ENCODE measurements at places on chromosomes 16 and 17. TPM values are rescaled to one million over a fixed set of nuclear protein-coding genes. Genes with fewer than 3 reads are reported as not detected.

DNA sequence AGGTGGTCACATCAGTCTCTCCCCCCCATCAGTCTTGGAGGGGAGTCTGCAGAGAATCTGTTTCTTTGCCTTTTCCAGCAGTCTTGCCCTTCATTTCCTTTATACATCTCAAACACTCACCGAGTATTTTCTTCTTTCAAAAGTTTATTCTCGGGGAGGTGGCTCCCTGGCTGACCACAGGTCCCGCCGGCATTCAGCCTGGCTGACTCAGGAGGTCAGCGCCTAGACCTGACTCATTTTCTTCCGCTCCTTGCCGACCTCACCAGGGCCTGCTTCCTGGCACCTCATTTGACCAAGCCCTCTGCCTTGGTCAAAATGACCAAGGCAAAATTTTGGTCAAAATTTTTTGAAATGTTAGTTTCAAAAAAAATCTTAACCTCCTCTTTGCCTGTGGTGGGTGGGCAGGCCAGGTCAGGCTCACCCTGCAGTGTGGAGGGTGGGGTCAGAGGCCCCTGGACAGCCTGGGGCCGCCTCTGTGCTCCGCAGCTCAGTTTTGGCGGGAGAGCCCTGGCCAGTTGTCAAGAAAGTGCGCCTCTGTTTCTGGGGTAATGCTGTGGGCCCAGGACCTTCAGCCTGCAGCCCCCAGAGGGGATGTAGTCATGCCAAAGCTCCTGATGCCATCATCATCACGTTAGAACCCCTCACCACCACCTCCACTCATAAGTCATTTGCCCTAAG, 165.6 kb downstream of the SPECC1 start:
- DNase-seq, result no peak

DNA sequence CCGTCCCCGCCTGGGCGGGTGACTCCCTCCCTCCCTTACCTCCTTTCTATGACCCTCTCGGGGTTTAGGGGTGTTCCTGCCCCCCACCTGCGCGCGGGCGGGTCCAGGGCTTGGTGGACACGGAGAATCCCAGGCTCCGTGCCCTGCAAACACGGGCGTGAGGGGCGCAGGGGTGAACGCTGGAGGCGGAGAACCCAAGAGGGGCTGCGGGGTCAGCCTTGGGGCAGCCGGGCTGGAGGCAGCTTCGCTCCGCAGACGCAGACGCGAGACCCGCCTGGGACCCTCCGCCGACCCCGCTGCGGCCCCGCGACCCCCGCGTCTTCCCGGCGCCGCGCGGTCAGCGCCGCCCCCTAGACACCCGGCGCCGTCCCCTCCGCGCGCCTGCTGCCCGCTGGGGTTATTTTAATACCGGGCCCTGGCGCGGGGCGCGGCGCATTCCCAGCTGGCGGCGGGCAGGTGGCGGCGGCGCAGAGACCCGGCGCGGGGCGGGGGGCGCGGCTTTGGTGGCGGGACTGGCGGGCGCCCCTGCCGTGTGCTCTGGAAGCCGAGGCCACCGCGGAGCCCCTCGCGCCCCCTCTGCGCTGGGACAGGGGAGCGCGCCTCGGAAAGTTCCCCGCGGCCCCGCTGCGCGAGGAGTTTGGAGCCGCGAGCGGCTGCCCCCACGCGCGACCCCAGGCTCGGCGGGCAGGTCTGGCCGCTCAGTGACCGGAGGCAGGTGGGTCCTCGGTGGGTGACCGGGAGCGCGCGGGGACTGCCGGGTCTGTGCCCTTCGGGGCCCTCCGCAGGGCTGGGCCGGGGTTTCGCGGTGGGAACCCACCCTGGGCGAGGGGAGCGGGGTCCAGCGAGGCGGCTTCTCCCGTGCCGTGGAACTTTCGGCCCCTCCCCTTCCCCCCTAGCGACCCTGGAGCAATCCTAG, at the start of gene UTS2R:
UTS2R (plus strand) TSS at position 433 of the 916 bp plus-strand sequence. CDS start 2,560 bp downstream, outside the sequence.
- peak; percentile 26 for DNase-seq

GRCh38 chr17:17603178-17603894, 11.8 kb upstream of the PEMT start:
- DNase-seq, result no peak

DNA sequence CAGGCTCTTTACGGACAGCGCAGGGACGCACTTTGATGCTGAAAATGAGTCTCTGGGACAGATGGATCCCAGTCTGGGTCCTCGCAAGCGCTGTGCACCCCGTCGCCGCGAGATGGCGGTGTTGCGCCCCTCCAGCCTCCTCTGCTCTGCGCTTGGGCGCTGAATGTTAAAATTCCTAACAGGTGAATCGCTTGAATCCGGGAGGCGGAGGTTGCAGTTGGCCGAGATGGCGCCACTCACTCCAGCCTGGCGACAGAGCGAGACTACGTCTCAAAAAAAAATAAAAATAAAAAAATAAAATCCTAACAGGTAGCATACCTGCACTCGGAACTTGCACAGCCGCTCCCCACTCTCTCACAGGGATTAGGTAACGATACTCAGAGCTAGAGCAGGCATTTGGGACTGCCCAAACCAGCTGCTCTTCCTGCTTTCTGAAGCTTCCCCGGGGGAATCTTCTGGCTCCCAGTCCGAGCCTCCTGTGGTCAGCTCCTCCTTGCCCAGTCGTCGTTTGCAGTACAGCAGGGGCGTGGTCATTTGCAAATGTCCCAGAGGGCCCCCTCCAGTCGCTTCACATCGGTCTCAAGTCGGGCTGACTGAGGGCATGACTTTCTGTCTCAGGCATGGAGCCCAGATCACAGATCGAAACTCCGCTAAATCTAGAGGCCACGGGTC, 26.2 kb upstream of the OSGIN1 start:
- DNase-seq, result peak; percentile 81

- DNase-seq, result peak; percentile 31
Observed at GRCh38 chr17:82929676-82930042, 89.8 kb upstream of the ZNF750 start.

DNA sequence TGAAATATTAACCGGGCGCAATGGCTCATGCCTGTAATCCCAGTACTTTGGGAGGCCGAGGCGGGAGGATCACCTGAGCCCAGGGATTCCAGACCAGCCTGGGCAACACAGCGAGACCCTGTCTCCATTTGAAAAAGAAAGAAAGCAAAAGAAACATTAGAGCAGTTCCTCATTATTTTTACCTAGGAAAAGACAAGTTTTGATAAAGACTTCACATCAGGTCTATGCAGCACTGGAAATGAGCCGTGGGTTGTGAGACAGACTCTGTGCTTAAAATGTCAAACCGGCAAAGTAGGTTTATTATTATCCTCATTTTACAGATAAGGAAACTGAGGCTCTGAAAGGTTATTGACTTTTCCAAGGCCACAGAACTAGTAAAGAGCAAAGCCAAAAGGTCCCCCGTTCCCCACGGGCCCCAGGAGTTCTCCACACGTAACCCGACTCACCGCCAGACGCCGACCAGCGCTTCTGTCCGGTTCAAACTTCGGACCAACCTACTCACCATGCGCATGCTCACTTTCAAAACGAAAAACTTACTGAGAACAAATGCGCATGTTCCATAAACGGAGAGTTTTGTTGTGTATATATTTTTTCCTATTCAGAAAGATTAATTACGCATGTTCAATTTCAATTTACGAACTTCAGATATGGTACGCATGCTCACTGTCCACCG, 356 bp downstream of the TUBD1 start:
- no peak for DNase-seq

GRCh38 chr17:3657874-3658783, 10.2 kb downstream of the TAX1BP3 start:
- no peak for DNase-seq

DNA sequence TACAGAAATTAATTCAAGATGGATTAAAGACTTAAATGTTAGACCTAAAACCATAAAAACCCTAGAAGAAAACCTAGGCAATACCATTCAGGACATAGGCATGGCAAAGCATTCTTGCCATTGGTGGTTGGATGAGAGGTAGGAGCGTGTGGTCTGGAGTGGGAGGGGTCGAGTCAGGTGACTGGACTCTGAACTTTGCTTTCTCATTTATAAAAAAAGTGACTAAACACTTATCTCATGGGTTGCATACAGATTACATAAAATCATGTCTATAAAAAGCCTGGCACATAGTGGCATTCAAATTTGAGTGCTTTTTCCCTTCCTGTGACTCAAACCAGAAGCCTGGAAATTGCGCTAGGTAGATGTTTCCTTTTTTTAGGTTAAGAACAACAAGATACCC, 159.7 kb upstream of the SHISA6 start:
- no peak for DNase-seq

GRCh38 chr17:12509801-12510200, 155.9 kb upstream of the MYOCD start:
- DNase-seq, result no peak

- peak; percentile 62 for DNase-seq
Observed at GRCh38 chr17:41635121-41636097, 11.0 kb upstream of the KRT17 start.

DNA sequence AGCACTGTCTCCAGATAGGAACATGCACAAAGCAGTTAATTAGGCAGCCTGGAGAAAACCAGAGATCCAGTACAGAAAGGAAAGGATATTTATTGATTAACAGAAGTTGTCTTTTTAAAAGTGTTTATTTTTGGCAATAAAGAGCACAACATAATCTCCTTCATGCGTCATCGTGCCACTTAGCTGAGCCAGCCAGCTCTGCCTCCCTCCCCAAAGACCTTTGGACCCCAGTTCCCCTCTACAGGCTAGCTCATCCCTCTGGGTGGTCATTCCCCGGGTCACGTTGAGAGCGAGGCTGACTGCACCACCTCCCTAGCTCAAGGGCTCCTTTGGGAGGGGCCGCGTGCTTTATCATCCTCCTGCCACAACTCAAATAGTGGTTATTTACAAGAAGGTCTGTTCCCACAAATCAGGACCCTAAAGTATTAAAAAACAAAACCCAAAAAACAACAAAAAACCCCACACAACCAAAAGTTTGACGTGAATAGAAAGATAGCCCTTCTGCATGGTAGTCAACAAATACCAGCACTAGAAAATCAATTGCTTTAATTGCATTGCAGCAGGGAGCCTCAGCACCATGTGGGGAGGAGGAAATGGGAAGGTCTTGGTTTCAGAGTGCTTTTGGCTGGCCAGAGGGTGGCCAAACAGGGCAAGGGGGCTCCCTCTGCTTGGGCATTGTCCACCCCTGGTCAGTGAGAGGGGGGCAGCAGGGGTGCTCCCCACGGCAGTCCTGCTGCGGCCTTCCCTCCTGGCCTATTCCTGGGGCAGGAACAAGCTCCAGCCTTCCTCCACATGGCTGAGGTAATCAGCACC, 9.6 kb downstream of the POLR2C start:
- DNase-seq, result no peak

GRCh38 chr17:75487351-75488070, 27.8 kb downstream of the CASKIN2 start:
- peak; percentile 70 for DNase-seq

DNA sequence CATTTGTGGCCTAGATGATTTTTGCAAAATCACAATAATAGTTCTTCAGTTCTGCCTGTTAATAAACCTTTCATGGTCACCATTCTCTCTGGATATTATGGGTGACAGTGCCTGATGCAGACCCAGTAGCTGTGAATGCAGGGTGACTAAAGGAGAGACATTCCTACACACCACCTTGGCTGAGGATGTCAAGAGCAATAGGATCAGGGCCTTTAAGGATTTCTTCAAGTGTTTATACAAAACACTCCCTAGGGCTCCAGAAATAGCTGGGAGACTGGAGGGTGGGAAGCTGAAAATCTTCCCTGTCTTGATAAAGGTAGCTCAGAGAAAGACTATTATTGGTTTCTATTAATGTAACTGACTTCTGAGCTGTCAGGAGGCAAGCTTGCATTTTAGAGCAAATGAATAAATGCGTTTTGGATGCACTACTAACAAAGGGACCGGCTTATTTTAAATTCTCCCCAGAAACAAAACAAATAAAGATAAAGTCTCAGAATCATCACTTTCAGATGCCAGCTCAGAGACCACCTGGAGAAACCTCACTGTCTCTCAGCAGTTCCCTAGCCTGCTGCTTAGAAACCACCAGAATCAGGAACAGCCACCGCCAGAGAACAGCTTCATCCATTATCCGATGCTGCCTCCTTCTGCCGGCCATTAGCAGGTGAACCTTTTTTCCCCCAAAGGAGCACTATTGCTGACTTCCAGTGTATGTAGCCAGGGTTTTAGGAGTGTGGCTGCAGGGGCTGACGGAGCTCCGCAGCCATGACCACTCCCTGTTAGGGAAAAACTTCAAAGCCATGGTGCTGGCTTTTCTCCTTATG, 171.4 kb upstream of the DYNLRB2 start:
- peak; percentile 35 for DNase-seq

DNA sequence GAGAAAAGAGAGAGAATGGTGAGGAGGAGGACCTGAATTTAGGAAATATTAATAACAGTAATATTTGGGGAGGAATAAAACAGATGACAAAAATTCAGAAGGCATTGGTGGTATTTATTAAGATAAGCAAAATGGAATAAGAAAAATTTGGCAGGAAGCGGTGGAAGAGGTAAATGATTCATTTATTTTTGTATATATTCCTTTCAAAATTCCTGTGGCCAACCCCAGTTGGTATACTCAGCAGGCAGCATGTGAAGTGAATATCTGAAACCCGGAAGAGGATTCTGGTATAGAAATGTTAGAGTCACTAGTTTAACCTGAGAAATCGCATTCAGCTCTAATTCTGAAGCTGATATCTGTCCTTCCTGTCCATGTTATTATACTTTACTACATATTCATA, 792.0 kb downstream of the KCNJ2 start:
- no peak for DNase-seq

DNA sequence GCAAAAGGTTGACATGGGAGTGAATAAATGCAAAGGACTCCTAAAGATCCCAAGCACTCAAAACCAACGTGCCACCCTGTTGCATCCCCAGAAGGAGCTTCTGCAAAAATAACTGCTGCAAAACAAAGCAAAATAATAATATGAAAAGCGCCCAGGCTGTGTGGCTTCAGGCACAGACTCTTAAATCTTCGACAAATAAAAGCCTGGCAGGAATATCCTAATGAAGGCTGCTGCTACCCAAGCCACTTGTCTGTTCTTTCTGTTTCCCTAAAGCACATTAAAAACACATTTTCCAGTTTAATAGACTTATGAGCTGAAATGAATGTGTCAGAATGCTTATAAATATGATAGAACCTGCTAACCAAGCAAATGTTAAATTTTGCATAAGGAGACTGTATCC, 154.0 kb downstream of the SLC39A11 start:
- no peak for DNase-seq

- no peak for DNase-seq
Observed at GRCh38 chr17:81309859-81310839, 15.0 kb upstream of the SLC38A10 start.

DNA sequence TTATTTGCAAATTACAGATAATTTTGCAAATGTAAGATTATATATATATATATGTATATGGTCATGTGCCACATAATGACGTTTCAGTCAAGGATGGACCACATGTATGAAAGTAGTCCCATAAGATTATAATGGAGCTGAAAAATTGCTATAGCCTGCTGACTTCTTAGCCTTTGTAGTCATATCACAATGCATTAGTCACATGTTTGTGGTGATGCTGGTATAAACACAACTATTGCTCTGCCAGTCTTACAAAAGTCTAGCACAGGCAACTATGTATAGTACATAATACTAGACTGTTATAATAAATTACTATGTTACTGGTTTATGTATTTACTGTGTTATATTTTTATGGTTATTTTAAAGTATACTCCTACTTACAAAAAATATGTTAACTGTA, 444.3 kb downstream of the KCNJ2 start:
- no peak for DNase-seq

Gene CCDC40
- total RNA-seq, result 4.5 TPM

Gene TBC1D3C
- not detected for total RNA-seq

Gene SOX8
- 1.0 TPM for total RNA-seq

Gene KRT17
- not detected for total RNA-seq

Gene NRN1L
- total RNA-seq, result not detected

Gene SOST
- total RNA-seq, result not detected

Gene HSD3B7
- total RNA-seq, result 6.7 TPM
